A549 treated with dexamethasone at 1 μM for 4 hours (cell line): ENCODE measurements at places on chromosomes 7 and 10. TPM values are rescaled to one million over a fixed set of nuclear protein-coding genes. Genes with fewer than 3 reads are reported as not detected.

The FOXI2 gene
- total RNA-seq, result not detected in 5 replicates

The POLR2J2 gene
- 0.13 to 0.41 TPM (median 0.32 TPM) in 4 of 5 replicates, not detected in the other for total RNA-seq

The PRF1 gene
- 0.02 to 0.16 TPM (median 0.05 TPM) in 3 of 5 replicates, not detected in the others for total RNA-seq

The STOX1 gene
- total RNA-seq, result 0.61 to 0.94 TPM (median 0.73 TPM) in 5 replicates

The GPRIN2 gene
- 23.8 to 39.9 TPM (median 33.0 TPM) in 5 replicates for total RNA-seq

The TRIM50 gene
- not detected in 5 replicates for total RNA-seq

The TRPV6 gene
- total RNA-seq, result not detected in 5 replicates

The PPP1R9A gene
- 2.4 to 4.9 TPM (median 4.2 TPM) in 5 replicates for total RNA-seq

The AASS gene
- 0.05 to 0.12 TPM (median 0.06 TPM) in 5 replicates for total RNA-seq

The DGKB gene
- not detected in 5 replicates for total RNA-seq

The NME8 gene
- total RNA-seq, result not detected in 5 replicates

The CLCN1 gene
- 0.03 to 0.06 TPM (median 0.05 TPM) in 3 of 5 replicates, not detected in the others for total RNA-seq

The SPACDR gene
- 0.47 to 1.1 TPM (median 0.89 TPM) in 5 replicates for total RNA-seq

The MBL2 gene
- total RNA-seq, result not detected in 5 replicates

The INHBA gene
- total RNA-seq, result 0.21 to 0.53 TPM (median 0.39 TPM) in 5 replicates

The PRPS1L1 gene
- total RNA-seq, result not detected in 5 replicates

The C10orf105 gene
- total RNA-seq, result 0.02 TPM in 2 of 5 replicates, not detected in the others

The GARIN1A gene
- 0.46 to 0.66 TPM (median 0.56 TPM) in 5 replicates for total RNA-seq

The RASA4B gene
- total RNA-seq, result 0.70 to 2.3 TPM (median 2.0 TPM) in 5 replicates

The RET gene
- total RNA-seq, result 0.50 to 0.98 TPM (median 0.58 TPM) in 5 replicates

The MYO1G gene
- total RNA-seq, result 0.14 to 0.33 TPM (median 0.26 TPM) in 5 replicates

The C10orf90 gene
- total RNA-seq, result 2.9 to 3.8 TPM (median 3.3 TPM) in 5 replicates

The CDHR3 gene
- total RNA-seq, result 3.5 to 4.3 TPM (median 3.8 TPM) in 5 replicates

The TUBB8 gene
- total RNA-seq, result 0.04 to 0.15 TPM (median 0.07 TPM) in 5 replicates

The TCTN3 gene
- total RNA-seq, result 38.7 to 47.6 TPM (median 43.1 TPM) in 5 replicates

The PKD2L1 gene
- 0.11 to 0.38 TPM (median 0.19 TPM) in 5 replicates for total RNA-seq

The SOSTDC1 gene
- not detected in 5 replicates for total RNA-seq

The UBN2 gene
- 2.2 to 4.1 TPM (median 3.9 TPM) in 5 replicates for total RNA-seq

The NEUROG3 gene
- not detected in 5 replicates for total RNA-seq

The RNF133 gene
- total RNA-seq, result not detected in 5 replicates

The ZNF488 gene
- total RNA-seq, result 10.6 to 13.9 TPM (median 13.1 TPM) in 5 replicates

The CCDC146 gene
- total RNA-seq, result 0.40 to 0.88 TPM (median 0.60 TPM) in 5 replicates

The CH25H gene
- 0.68 to 0.97 TPM (median 0.71 TPM) in 5 replicates for total RNA-seq

The GPNMB gene
- 2.8 to 4.6 TPM (median 3.4 TPM) in 5 replicates for total RNA-seq

The UPF2 gene
- 13.9 to 19.5 TPM (median 16.1 TPM) in 5 replicates for total RNA-seq

The CHRM2 gene
- total RNA-seq, result not detected in 5 replicates

The NUTM2E gene
- total RNA-seq, result 0.26 to 0.48 TPM (median 0.40 TPM) in 5 replicates

The HOXA11 gene
- total RNA-seq, result 0.36 to 0.63 TPM (median 0.56 TPM) in 5 replicates

The MSMB gene
- total RNA-seq, result 0.46 TPM in 1 of 5 replicates, not detected in the others

The AKR1C2 gene
- total RNA-seq, result 3,478 to 4,005 TPM (median 3,689 TPM) in 5 replicates

The TMEM270 gene
- total RNA-seq, result 0.11 to 0.25 TPM (median 0.21 TPM) in 5 replicates

The SORCS1 gene
- not detected in 5 replicates for total RNA-seq

The ATE1 gene
- total RNA-seq, result 16.6 to 24.5 TPM (median 21.8 TPM) in 5 replicates

The FANK1 gene
- total RNA-seq, result 1.9 to 3.2 TPM (median 2.4 TPM) in 5 replicates

The AGMO gene
- total RNA-seq, result 0.59 to 1.2 TPM (median 0.92 TPM) in 5 replicates

The PPP1R3C gene
- 20.7 to 25.4 TPM (median 21.2 TPM) in 5 replicates for total RNA-seq

The CBLL1 gene
- total RNA-seq, result 32.6 to 51.5 TPM (median 42.4 TPM) in 5 replicates

The HGF gene
- 0.07 to 0.19 TPM (median 0.14 TPM) in 3 of 5 replicates, not detected in the others for total RNA-seq

The HMX3 gene
- not detected in 5 replicates for total RNA-seq
